SK-N-SH (cell line): ENCODE measurements at places on chromosomes 11 and 22.

DNA sequence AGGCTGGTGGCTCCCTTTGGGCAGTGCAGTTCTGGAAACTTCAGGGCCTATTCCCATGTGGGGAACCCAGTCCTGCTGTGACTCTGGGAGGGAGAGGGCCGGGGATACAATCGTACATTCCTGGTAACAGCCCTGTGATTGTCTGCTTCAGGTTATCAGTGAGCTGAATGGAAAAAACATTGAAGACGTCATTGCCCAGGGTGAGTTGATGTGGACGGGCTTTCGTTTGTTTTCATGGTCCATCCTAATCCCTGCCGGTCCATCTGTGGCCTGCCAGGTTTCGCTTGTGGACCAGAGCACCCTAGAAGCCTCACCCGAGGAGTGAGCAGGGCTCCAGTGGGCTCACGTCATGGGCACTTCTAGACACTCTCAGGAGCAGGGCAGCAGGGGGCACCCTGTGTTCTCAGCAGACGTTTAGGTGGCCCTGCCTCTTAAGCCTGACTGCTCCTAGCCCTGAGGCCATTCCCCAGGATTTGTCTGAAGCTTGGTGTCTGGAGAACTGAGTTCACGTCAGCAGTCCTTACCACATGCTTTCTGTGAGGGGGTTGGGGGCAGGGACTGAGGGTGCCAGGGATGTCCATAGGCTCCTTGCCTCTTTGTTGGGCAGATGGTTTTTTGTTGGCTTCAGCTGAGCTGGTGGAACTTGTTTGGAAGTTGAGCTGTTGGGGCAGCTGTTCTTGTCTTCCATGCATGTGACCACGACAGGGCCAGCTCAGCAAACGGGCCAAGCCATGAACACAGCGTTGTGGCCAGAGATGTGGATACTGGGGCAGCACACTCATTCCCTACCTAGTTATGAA lies 1.9 kb downstream of the RPLP2 start:
- DNase-seq = no peak

- DNase-seq = no peak
Measured at GRCh38 chr11:72871119-72871518, 56.9 kb downstream of the ATG16L2 start.

GRCh38 chr11:72231396-72232259 lies 7.1 kb downstream of the INPPL1 start:
- no peak for DNase-seq

DNA sequence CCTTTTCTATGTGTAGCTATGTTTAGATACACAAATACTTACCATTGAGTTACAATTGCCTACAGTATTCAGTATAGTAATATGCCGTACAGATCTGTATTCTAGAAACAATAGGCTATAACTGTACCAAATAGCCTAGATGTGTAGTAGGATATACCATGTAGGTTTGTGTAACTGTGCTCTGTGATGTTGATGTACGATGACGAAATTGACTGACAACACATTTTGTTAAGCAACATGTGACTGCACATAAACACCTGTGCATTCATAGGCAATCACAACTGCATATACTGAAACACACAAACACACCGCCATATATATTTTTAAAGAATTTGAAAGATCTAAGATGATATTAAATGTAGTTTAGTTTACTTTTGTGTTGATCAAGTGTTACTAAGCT lies 60.4 kb downstream of the TEAD1 start:
- DNase-seq = no peak

DNA sequence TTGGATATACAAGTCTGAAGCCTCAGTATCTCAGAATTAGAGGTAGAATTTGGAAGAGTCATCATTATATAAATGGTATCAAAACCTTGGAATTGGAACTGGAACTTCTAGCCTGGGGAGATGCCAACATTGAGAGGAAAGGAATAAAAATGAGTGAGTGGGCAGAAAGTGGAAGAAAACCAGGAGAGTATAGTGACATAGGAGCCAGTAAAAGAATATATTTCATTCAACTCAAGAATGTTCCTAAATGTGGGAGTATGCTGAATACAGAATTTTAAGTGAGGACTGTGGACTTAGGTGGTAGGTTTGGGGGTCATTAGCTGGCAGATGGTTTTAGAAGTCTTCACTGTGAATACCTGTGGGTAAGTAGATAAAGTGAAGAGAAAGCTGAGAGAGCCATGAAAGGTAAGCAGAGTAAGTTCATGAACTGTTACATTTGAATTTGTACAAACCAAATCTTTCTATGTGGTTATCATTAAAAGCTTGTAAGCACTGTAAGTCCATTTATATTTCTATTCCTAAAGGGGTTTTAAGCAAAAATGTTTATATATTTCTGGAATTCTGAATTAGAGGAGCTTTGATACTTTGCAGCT lies 60.2 kb downstream of the PDHX start:
- no peak for DNase-seq

GRCh38 chr11:60912851-60913528 lies 968 bp upstream of the TMEM109 start:
- DNase-seq = no peak

GRCh38 chr22:27757928-27758525 lies 43.5 kb downstream of the MN1 start:
- DNase-seq = no peak

DNA sequence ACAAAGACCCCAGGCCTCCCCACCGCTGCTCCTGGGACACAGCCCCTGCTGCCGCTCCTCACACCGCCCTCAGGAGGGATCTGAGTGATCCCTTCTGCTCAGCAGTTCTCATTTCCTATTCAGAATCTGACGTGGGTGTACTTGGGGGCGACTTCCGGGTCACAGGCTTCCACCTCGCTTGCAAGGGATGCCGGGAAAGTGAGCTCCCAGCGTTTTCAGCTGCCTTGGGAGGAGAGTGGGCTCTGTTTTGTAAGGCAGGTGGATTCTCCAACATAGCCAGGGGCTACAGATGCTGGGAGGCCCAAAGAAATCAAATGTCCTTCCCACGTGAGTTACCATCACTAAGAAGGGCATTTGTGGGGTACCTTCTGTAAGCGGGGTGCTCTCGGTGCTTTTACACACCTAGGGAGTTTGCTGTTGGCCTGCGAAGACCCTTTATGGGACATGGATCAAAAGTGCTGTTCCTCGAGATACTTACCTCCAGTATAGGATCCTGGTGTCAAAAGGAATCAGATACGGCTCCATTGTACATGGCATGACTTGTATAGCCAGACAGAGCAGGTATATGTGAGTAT lies 9.7 kb upstream of the LRRC10B start:
- DNase-seq = no peak

DNA sequence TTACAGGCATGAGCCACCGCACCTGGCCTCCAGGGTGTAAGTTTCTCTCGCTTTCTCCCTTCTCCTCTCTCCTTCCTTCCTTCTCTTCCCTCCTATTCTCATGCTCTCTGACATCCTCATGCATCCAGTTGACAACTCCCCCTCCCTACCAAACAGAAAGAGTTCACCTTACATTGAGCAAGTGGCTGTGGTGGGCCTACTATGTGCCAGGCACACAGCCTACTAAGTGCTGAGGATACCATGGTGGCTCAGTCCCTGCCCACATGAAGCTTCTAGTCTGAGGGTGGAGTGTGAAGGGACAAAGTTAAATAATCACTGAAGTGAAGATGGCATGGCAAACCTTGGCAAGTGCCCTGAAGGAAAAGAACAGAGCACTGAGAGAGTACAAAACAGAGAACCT lies 9.6 kb upstream of the DAGLA start:
- DNase-seq = no peak

GRCh38 chr11:33742249-33742851 lies 6.1 kb upstream of the CD59 start:
- peak; percentile 20 for DNase-seq

- DNase-seq = no peak
Measured at GRCh38 chr11:123690485-123690884, 36.1 kb upstream of the SCN3B start.

GRCh38 chr22:35033635-35034296 lies 32.2 kb upstream of the ISX start:
- DNase-seq = no peak

DNA sequence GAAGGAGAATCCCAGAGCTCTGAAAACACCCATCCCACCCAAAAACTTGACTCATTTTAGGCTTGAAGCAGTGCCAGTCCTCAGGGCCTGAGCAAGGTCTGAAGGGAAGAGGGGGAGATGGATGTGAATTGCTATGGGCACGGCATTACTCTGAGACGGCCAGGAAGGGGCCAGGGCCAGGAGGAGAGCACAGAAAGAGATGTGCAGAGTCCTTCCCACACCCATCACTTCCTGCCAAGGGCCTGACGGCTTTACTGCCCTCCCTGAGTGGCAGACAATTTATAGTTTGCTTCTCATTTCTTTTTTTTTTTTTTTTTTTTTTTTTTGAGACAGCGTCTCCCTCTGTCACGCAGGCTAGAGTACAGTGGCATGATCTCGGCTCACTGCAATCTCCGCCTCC lies 22.5 kb downstream of the TAB1 start:
- DNase-seq = no peak

DNA sequence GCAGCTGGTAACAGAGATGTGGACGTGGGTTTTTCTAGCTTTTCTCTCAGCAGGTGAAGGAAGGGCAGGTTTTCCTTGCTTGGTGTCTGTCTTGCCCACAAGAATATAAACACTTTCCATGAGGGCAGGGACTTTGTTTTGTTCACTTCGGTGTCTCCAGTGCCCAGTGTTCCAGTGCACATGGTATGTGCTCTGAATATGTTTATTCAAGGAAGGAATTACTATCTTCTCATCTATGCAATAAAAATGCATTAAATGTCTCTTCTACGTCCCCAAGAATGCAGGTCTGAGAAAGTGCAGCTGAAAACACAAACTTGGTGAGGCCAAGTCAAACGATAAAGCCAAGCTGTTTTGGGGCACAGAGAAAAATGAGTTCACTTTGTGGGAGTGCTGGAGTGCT lies 56.3 kb upstream of the PLET1 start:
- no peak for DNase-seq

DNA sequence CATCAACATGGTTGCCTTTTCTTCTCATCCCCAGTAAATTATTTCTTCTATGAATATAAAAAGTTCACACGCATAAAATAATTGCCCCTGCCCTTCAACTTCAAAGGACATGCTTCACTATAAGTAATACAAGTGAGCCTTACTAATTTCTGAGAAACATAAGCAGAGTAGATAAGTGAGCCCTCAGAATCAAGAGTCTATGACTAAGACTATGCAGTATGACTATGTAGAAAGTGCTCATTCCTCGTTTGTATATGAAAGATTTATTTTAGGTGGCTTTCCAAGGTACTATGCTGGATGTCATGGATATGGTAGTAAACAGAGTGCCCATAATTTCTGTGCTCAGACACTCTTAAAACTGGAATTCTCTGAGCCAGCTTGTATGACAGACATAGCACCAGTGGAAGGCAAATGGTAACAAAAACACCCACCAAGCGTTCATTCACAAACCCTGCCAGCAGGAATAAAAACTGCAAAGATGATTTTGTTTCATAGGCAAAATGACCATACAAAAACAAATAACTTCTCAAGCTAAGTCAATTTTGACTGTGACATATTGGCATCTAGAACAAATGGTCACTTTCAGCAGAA lies 189.8 kb downstream of the CADM1 start:
- no peak for DNase-seq

- no peak for DNase-seq
Measured at GRCh38 chr11:108496643-108497256, 1.4 kb downstream of the POGLUT3 start.

GRCh38 chr11:96213500-96213899 lies 129.5 kb downstream of the MAML2 start:
- no peak for DNase-seq

DNA sequence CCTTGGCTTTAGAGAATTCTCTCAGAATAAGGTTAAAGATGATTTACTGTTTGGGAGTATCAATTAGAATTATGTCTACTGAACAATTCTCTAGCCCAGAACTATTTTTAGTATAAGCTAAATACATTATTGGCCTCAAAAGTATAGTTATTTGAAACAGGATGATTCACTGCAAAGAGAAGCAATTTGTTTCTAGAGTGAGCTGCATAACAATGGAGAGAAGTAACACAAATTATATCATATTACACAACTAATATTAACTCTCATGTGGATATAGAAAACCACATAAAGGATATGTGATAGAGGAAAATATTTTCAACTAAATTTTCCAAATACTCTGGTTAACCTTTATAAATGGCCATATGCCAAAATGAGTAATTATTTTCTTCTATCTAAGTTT lies 24.9 kb downstream of the PGM2L1 start:
- no peak for DNase-seq

GRCh38 chr11:95565724-95566141 lies 223.8 kb downstream of the FAM76B start:
- DNase-seq = no peak

DNA sequence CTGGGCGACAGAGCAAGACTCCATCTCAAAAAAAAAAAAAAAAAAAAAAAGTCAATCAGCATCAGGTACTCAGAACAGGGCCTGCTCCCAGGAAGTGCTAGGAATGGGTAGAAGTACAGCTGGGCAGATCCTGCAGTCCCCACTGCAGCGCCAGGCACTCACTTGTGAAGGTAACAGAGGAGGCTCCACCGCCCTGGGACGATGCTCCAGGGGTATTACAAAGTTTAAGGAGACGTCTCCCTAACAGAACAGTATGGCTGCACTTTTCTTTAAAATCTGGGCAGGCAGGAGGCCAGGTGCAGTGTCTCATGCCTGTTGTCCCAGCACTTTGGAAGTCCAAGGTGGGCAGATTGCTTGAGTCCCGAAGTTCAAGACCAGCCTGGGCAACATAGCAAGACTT lies 1449.0 kb downstream of the BRD1 start:
- no peak for DNase-seq

- no peak for DNase-seq
Measured at GRCh38 chr11:102934735-102935134, 20.8 kb downstream of the MMP13 start.

GRCh38 chr11:115197433-115197832 lies 306.8 kb downstream of the CADM1 start:
- no peak for DNase-seq

DNA sequence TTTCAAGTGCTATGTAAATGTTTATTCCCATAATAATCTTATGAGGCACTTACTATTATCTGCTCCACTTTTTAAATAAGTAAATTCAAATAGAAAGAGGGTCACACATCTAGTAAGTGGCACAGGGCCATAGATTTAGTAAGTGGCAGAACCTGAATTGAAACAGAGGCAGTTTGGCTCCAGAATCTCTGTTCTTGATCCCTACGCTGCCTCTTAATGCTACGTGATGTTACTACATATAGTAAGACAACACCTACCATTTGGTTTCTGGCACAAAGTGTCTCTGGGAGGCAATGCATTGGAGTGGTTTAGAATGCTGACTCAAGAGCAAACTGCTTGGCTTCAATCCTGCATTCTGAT lies 1018.3 kb downstream of the DLG2 start:
- no peak for DNase-seq

- no peak for DNase-seq
Measured at GRCh38 chr11:16871368-16871767, 132.9 kb downstream of the C11orf58 start.

- no peak for DNase-seq
Measured at GRCh38 chr11:11243209-11243589, 109.9 kb downstream of the CSNK2A3 start.
